ENCODE measurements at places on chromosomes 11 and 22.

- DNase-seq, result no peak
Observed at GRCh38 chr22:19003508-19003907, 67.4 kb upstream of the PRODH start.

DNA sequence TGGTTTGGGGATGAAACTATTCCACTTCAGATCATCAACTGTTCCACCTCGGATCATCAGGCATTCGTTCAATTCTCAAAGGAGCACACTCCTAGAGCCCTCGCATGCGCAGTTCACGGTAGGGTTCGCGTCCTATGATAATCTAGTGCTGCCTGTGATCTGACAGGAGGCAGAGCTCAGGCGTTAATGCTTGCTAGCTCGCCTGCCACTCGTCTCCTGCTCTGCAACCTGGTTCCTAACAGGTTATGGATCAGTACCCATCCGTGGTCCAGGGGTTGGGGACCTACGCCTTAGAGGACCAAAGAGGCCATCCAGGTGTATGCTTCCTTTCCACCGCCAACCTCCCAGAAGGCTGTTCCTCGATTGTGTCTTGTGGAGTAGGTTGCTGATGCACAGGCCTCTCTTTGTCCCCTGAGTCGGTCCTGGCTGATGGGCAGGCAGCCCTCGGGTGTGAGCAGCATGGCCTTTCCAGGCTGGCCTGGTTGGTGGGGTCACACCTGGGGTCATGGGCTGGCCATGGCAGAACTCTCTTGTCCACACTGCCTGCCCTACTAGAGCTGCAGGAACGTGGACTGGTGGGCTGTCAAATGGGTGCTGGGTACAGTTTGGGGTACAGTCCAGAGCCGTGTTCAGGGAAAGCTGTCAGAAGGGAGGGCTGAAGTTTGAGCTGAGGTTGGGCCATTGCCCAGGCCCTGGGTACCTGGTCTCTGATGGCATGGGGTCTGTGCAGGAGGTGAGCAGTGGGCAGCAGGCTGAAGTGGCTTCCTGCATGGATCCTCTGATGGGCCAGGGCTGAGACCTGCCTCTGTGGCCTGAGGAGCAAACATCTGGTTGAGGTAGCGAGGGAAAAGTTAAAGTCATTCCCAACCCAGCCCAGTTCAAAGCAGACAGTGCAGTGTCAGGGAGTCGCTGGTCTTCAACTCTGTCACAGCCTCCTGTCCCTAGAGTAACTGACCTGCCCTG, 11.1 kb downstream of the PRDM11 start:
- DNase-seq, result no peak

DNA sequence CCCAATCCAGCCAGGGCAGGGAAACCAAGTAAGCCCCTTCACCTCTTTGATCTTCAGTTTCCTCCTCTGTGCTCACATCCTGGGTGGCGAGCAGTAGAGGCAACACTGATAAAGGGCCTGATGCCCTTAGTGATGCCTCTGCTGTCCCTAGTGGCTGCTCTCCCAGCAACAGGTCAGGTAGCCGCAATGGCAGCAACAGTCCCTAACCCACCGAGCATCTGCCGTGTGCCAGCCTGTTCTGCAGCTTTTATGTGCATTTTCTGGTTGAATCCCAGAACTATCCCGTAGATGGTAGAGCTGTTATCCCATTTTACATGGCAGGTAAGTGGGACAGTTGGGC, 5.2 kb downstream of the SCYL1 start:
- no peak for DNase-seq

- peak; percentile 53 for DNase-seq
Observed at GRCh38 chr22:23200898-23201297, 20.6 kb downstream of the BCR start.

DNA sequence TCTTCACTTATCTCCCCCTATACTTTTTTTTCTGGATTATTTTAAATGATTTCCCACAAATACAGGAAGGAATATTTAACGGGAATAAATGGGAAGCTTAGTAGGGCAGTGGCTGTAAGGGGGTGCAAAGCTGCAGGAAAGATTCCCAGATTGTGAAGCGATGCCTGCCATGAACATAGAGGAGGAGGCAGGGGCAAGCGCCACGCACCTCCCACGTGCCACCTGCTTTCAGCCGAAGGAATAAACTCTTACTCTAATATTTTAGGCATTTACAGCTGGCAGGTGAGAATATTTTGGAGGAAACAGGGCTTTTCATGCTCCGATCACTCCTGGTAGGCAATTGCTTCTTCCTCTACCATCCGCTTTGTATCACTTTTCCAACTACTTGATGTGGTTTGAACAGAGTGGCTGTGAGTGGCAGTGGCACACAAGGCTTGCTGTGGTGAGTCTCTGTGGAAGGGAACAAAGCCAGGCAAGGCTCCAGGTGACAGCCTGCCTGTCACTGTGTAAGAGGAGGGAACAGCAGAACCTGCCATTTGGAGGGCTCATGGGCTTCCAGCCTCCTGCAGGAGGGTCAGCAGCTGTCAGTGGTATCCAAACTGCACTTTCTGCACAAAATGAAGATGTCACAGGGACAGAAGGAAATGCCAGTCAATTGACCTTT, 54.5 kb upstream of the PLET1 start:
- no peak for DNase-seq

GRCh38 chr11:103619938-103620337, 416.5 kb upstream of the DDI1 start:
- no peak for DNase-seq

GRCh38 chr22:48371391-48371790, 1456.3 kb downstream of the BRD1 start:
- DNase-seq, result no peak

DNA sequence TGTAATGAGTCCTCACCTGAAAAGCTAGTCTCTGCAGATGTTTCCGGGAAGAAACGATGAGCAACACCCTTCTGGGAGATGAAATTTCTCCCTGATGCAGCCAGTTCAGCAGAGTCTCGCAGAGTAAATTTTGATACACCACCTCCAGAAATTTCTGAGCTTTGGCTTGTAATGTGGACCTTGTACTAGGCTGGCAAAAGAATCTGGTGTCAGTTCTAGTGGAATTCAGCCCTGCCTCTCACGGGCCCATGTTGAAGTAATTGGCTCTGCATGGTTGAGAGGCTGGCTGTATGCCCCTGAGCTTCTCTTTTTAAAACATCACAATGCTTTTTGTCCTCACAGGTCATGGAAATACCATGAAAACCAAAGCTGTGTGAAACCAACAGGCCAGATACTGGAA, at the start of gene GLYAT:
GLYAT (minus strand) TSS at position 125 of the 400 bp plus-strand sequence. CDS start 7,447 bp downstream, outside the sequence.
- no peak for DNase-seq

GRCh38 chr11:12130180-12130980, 20.0 kb downstream of the MICAL2 start:
- no peak for DNase-seq

- DNase-seq, result peak; percentile 88
Observed at GRCh38 chr11:8959546-8960166, 4.6 kb downstream of the TMEM9B start.

- no peak for DNase-seq
Observed at GRCh38 chr22:30893434-30894370, 74.9 kb downstream of the MORC2 start.

- no peak for DNase-seq
Observed at GRCh38 chr11:92136797-92137196, 87.8 kb upstream of the FAT3 start.

GRCh38 chr11:868394-868793, 25.7 kb downstream of the TSPAN4 start:
- no peak for DNase-seq

GRCh38 chr11:64989416-64989815, 7.4 kb downstream of the BATF2 start:
- DNase-seq, result no peak

GRCh38 chr11:111983187-111983986, 41.8 kb upstream of the DLAT start:
- peak; percentile 62 for DNase-seq

DNA sequence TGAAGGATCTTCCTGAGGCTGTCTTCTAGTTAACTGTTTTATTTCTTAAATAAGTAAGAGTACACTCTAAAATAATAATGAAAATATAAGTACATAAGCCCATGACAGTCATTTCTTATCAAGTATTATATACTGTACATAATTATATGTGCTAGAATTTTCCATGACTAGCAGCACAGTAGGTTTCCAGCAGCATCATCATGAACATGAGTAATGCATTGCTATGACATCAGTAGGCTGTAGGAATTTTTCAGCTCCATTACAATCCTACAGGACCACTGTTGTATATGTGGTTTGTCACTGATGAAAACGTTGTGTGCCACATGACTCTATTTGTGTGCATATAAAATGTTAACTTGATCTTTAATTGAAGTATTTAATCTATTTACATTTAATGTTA, 22.0 kb downstream of the ZNF202 start:
- DNase-seq, result no peak

DNA sequence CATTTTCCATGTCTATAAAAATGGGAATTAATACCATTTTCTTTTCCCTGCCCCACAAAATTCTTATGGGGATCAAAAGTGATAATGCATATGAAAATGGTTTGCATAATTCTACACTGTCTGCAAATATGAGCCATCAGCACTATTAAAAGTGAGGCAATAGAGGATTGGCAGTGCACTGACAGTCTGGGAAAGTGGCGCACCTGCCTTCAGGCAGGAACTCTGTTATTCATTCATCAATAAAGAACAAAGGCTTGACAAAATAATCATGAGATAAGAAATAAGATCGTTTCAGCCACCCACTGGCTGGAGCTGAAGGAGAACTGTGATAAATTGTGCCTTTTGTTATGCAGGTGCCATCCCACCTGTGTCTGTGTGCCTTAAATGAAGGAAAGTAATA, 49.5 kb downstream of the ARFGAP2 start:
- DNase-seq, result no peak

GRCh38 chr11:776561-777287, 563 bp downstream of the GATD1 start:
- peak; percentile 50 for DNase-seq

- DNase-seq, result no peak
Observed at GRCh38 chr11:128190312-128190711, 397.0 kb downstream of the ETS1 start.

- DNase-seq, result no peak
Observed at GRCh38 chr22:50227579-50228215, 17.1 kb downstream of the TUBGCP6 start.

GRCh38 chr11:62137276-62137861, 13.6 kb downstream of the INCENP start:
- DNase-seq, result no peak

GRCh38 chr22:38305471-38306448, 11.5 kb downstream of the CSNK1E start:
- peak; percentile 26 for DNase-seq

DNA sequence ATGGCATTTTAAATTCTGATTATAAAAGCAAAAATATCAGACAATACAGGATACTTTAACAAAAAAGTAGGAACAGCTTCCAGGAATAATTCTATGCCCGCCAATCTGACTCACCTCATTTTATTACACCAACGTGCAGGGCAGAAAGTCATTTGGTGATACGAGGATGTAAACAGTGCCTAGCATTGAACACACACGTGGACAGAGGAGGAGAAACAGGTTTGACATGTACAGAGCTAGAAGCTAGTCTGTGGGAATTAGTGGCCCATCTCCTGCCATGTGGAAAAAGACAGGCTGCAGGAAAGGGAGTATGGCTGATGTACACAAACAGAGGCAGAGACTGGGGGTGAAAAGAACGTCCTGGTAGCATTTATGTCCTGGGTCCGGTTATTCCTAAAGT, 9.0 kb upstream of the SPINDOC start:
- peak; percentile 36 for DNase-seq

DNA sequence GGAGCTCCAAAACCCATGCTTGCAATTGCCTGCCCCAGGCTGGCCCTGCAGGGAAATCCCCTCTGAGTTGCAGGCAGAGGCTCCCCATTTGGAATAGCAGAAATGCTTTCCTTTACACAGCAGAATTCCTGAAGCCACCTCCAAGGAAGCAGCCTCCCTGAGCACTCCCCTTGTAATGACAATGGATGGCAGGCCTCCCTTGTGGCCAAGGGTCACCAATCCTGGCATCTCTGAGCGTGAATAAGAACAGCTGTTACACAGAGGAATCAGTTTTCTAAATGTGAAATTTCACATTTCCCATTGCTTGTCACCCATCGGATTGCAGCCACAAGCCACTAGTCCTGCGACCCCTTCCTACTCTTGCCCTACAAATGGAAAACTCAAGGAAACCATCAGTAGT, 107.6 kb downstream of the GALNT18 start:
- no peak for DNase-seq

- peak; percentile 88 for DNase-seq
Observed at GRCh38 chr11:112719736-112720525, 241.3 kb upstream of the NCAM1 start.

DNA sequence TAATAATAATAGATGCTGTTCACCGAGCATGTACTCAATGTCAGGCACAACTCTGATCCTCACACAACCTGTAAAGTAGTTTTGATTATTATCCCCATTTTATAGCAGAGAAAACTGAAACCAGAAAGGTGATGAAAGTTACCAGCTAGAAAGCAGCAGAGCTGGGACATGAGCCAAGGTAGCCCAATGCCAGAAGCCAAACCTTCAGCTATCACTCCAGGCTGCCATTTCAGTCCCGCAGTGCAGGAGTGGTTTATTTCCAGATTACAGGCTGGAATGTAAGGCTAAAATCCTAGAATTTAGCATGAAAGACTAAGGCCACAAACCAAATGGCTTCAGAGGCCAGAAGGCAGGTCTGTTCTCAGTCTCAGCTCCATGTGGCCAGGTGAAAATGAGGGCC, 108.8 kb downstream of the TENM4 start:
- DNase-seq, result no peak

- no peak for DNase-seq
Observed at GRCh38 chr11:78666675-78667160, 92.1 kb upstream of the NARS2 start.

- DNase-seq, result no peak
Observed at GRCh38 chr11:6609502-6610015, 2.5 kb downstream of the TAF10 start.

DNA sequence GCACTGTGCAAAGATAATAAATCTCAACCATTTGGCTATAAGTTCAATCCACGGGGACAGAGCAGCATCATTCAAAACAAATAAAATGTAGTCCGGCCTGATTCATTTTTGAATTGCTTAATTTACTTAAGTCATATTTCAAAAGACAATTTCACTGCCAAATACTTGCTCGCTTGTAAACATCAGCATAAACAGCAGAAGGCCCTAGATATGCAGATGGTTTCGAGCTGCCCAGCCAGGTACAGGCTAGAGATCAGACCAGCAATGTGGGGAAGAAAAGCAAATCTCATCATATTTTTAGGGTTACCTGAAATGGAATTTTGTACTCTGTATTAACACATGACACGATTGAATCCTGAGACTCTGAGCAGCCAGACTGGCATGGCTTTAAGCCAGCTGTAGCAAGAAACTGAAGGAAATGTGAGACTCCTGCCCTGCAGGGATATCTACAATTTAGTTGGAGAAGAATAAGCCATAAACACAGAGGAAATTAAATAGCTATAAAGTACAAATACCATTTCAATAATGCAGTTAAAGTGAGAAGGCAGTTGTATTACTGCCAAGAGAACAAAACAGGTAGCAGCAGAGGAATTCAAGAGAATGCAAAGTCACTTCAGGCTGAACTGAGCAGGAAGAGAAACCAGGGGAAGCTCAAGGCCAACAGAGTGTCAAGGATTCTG, 440.3 kb downstream of the ETS1 start:
- DNase-seq, result no peak

DNA sequence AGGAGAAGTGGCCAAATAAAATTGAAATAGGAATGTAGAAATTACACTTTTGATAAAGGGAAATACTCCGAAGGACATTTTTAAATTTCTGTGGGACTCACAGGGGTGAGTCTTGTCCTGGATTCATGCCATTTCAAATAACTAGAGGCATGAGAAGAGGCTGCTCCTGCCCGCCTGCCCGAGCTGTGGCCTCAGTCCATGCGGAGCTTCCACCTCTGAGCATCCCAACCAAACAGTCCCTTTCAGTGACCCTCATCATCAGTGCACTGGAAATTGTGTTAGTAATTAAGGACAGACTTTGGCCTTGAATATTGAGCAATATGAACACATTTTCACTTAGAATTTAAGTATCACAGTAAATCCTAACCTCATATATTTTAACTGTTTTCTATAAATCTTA, 25.6 kb downstream of the GRIA4 start:
- DNase-seq, result no peak
